Omental fat pad (tissue), 4 donors: ENCODE measurements at places on chromosomes 5 and 9.

DNA sequence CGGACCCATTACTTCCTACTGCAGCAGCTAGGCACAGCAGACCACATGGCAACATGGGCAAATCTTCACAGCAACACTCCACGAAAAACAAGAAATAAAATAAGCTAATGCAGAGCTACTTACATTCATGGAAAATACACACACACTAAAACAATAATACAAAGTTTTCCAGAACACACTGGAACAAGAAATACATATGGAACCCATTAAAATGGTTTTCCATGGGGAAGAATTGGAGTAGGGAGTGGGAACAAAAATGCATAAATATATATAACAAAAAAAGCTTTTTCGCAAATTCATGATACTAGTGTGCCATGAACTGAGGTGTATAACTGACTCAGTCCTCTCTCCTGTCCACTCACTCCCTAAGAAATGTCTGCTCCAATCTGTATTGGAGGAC, 8.3 kb downstream of the ADAMTS12 start:
- DNase-seq = no peak

- no peak for DNase-seq
Observed at GRCh38 chr9:109977521-109977920, 197.5 kb downstream of the PALM2AKAP2 start.

GRCh38 chr9:115672477-115673316, 480.9 kb upstream of the PAPPA start:
- DNase-seq = no peak

GRCh38 chr5:59768152-59769040, 125.1 kb downstream of the PDE4D start:
- DNase-seq = no peak

DNA sequence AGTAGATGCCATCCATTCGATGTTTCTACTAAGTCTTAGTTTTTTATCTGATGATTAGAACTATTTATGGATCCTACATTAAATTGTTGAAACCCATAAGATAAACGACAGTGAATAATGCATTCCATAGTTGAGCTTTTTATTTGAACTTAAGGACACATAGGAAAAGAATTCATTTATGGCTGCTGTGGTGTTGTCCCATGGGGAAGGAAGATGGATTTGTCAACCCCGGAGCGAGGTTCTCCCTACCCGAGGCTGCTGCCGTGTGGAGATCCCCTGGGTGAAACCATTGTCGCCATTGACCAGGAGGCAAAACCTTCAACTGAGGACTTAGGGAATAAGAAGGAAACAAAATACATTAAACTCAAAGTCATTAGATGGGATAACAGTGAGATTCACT, 146.7 kb downstream of the PRDM6 start:
- no peak for DNase-seq

- DNase-seq = no peak
Observed at GRCh38 chr5:111706345-111706744, 50.6 kb downstream of the NREP start.

GRCh38 chr5:21663082-21663481, 1190.1 kb downstream of the CDH12 start:
- DNase-seq = no peak

DNA sequence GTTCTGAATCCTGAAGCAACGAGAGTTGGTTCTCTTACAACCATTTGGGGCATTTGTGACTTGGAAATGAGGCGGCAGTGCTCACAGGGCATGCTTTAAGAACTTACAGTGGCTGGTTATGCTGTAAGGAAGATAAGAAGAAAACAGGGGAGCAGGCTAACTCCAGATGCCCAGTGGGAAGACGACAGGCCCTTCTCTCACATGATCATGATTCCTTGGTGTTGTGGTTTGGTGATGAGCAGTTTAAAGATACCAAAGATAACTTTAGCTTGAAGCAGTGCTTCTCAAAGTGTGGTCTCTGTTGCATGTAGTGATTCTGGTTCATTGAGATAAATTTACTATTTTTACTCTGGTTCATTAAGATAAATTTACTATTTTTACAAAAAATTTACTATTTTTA, 2.6 kb upstream of the HABP4 start:
- no peak for DNase-seq

- DNase-seq = no peak
Observed at GRCh38 chr5:2602451-2603271, 148.8 kb downstream of the IRX2 start.

GRCh38 chr9:37295178-37295577, 127.3 kb upstream of the GRHPR start:
- no peak for DNase-seq

GRCh38 chr5:77641397-77641943, 3.0 kb upstream of the OTP start:
- DNase-seq = no peak

GRCh38 chr9:29556317-29556716, 1983.0 kb upstream of the C9orf72 start:
- no peak for DNase-seq

- DNase-seq = no peak
Observed at GRCh38 chr5:42005561-42006153, 80.6 kb downstream of the FBXO4 start.

GRCh38 chr9:132855904-132856303, 22.2 kb downstream of the AK8 start:
- no peak for DNase-seq

DNA sequence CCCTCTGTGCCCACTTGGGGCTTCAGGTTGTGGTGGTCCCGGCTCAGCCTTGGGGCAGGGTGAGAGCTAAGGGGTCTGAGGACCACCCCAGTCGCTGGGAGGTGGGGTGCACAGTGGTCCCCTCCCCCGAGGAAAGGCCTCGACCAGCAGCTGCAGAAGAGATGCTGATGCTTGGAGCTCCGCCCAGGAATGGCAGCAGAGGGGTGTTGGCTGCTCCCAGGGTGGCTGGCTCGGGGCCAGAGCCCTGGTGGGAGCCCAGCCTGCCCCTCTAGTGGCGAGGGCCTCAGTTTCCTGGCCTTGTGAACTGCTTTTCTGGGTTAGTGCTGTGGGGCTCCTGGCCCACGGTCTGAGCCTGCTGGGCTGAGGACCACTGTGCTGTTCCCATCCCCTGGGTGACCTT, 1.2 kb downstream of the DIPK1B start:
- no peak for DNase-seq

DNA sequence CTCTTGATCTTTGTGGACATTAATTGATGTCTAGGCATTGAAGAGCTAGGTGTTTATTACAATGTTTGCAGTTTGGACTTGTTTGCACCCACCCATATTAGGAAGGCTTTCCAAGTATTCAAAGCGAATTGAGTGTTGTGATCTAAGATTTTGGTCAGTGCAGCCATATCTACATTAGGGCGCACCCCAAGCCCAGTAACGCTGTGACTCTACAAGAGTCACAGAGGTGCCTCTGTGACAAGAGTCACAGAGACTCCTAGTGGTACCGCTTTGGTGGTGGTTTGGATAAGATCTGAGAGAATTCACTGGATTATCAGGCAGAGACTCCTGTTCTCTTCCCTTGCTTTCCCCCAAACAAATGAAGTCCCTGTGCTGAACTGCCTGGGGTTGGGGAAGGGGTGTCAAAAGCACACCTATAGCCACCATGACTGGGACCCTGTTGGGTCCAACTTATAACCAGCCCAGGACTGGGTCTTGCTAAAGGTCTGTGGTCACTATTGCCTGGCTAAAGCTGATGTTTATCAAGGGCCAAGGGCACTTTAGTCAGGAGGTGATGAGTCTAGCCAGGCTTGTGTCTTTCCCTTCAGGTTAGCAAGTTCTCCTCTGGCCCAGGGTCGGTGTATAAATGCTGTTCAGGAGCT, 114.1 kb upstream of the RIOK2 start:
- no peak for DNase-seq

DNA sequence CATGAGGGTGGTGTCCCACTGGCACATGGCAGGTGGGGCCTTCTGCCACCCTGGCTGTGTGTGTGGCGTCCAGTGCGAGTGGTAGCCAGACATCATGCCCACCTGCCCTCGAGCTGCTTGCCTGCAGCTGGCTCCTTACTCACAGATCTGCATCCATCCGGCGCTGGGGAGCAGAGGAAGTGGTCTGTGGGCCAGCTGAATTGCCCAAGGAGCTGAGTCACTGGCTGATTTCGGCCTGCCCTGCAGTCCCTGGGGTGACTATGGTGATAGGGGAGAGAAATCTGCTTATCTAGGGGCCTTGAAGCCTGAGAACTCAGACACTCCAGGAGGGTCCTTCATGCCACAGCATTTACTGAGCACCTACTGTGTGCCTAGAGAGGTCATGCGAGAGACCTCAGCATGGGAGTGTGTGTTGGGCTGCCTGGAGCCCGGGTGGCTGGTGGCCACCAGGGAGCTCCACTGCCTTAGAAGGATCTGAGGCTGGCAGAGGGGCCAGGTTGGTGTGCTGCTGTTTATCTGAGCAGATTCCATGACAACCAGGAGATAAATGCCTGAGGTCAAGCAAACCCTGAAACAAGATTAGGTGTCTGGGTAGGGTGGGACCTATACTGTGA, 57.1 kb downstream of the SLC22A5 start:
- DNase-seq = peak; percentile 74

- no peak for DNase-seq
Observed at GRCh38 chr5:1824903-1825841, 24.0 kb downstream of the NDUFS6 start.

DNA sequence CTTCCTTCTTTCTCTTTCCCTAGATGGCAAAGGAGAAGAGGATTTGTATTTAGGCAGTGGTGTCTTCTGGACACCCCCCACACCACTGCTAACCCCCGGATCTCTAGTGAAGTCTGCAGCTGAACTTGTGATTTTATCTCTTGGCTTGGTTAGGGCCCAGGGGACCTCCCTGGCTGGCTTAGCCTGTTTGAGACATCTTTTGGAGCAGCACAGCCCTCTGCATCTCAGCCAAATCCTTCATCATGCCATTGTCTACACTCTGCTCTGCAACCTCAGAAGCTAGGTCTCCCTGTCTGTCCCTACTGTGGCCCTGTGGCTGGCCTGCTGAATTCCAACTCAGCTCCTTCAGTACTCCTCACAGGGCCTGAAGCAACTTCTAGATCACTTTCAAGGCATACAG, 81.7 kb downstream of the MUSK start:
- DNase-seq = no peak

- no peak for DNase-seq
Observed at GRCh38 chr5:40291338-40291737, 388.4 kb upstream of the PTGER4 start.

DNA sequence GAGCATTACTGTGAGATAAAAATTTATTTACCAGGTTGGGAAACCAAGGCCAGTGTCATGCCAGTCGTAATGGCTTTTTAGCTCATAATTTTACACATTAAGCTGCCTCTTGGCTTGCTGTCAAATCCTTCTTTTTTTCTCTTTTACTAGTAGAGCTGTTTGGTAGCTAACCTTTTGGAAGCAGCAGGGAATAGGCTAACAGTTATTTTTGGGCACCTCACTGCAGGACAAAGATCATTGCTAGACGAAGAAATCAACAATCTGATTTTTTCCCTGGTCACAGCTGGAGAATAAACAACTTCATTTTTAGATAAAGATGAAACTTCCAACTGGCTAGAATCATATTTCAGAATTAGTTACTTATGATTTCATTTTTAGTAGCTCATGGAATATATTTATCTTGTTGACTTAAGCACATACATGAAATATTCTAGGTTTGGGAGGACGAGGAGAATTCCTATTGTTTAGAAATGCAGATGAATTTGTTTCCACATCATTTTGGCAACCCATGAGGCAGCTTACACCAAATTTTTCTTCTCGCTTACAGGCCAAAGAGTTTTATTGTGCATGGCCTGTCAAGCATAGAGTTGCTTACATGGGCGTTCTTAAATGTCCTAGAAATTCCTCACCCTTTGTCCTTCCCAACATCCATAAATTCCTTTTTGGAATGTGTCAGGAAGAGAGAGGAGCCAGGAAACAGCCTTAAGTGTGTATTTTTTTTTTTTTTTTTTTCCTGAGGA, 19.6 kb downstream of the TNC start:
- DNase-seq = no peak

GRCh38 chr5:77157732-77158532, 52.5 kb upstream of the PDE8B start:
- no peak for DNase-seq

GRCh38 chr9:100598641-100599145, 20.8 kb downstream of the CAVIN4 start:
- peak; percentile 40 for DNase-seq

DNA sequence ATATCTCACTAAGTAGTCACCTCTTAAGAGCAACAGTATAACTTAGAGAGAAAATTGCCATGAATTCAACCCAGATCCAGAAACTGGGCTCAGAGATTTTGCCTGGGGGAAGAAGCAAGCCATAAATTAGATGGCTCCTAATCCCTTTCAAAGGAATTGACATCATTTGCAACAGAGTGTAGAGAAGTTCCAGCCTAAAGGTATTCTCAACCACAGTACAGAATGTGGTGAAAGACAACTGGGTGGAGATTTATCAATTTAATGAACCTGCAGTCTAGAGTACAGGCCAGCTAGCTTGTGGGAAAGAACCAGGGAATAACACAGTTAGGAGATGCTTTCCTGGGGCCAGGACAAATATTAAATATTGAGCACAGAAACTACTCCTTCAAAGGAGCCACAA, 39.6 kb downstream of the CDKL3 start:
- DNase-seq = no peak

- DNase-seq = no peak
Observed at GRCh38 chr5:20608567-20608966, 620.6 kb upstream of the CDH18 start.

- no peak for DNase-seq
Observed at GRCh38 chr5:19235101-19235584, 752.9 kb downstream of the CDH18 start.

GRCh38 chr5:132294728-132295504, 722 bp downstream of the SLC22A4 start:
- DNase-seq = peak; percentile 48

DNA sequence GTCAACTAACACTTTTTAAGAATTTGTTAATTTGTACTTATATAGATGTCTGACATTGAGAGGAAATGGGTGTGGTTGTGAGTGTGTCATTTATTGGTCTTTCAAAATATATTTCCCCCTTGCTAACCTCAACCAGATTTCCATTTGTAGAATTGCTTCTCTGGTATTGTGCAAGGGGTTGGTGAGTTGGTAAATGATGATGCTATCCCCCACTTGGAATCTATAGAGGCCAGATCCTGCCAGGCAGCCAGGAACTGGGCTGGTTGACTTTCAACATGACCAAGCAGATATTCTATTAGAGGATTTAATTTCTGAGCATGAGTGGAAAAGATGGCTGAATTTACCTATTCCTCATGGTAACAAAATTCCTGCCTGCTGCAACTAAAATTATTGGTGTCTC, 306.6 kb upstream of the KIF2A start:
- no peak for DNase-seq
